Endodermal cell (in vitro differentiated cells): ENCODE measurements at places on chromosomes 13 and 19.
A peak's percentile ranks its signal among the peaks of the same experiment; 100 is the strongest.

DNA sequence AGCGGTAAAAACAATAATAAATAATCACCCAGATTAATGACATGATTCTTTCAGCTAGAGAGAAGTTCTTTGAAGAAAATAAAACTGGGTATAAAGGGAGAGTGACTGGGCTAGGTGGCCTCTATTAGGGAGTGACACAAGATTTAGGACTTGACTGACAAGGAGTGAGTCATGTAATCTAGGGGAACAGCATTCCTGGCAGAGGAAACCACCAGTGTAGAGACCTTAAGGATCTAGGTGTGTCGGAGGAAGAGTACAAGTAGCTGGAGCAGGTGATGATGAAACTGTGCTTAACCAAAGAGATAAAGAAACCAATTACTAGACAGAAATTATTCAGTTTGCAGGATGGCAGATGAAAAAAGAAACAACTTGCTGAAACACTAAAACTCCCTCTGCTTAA lies 248.0 kb downstream of the RFC3 start:
- DNase-seq: no peak

- DNase-seq: no peak
Measured at GRCh38 chr13:74389056-74389455, 254.9 kb upstream of the KLF12 start.

DNA sequence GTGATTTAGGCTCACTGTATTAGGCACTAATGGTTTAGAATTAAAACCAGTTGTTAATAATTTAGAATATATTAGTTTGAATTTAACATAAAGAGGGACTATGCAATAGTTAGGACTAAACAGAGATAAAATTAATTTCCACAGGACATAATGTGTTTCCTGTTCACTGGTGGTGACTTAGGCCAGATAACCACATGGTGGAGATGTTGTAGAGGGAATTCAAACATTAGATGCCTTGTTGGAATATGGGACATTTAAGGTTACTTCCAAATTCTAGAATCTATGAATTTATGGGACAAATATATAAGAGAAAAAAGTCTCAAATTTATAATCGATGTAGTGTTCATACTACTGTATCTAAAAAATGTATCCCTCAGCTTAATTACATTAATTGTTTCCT lies 615.5 kb upstream of the KLHL1 start:
- no peak for DNase-seq

DNA sequence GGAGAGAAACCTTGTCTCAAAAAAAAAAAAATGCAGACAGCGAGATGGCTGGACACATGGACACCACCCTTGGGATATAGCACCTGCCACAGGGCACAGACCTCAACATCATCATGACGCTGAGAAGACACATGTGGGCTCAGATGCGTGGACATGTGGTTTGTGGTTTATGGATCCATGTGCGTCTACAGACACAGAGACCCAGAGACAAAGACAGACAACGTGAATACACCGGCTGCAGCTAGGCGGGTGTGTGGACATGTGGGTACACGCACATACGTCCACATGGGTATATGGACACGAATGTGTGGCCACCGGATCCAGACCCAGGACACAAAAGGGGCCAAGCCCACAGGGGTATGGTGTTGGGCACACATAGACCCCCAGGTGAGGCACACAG lies 1.3 kb downstream of the TNFSF14 start:
- DNase-seq: no peak

- no peak for DNase-seq
Measured at GRCh38 chr13:20340136-20340758, 108.1 kb upstream of the GJB6 start.

DNA sequence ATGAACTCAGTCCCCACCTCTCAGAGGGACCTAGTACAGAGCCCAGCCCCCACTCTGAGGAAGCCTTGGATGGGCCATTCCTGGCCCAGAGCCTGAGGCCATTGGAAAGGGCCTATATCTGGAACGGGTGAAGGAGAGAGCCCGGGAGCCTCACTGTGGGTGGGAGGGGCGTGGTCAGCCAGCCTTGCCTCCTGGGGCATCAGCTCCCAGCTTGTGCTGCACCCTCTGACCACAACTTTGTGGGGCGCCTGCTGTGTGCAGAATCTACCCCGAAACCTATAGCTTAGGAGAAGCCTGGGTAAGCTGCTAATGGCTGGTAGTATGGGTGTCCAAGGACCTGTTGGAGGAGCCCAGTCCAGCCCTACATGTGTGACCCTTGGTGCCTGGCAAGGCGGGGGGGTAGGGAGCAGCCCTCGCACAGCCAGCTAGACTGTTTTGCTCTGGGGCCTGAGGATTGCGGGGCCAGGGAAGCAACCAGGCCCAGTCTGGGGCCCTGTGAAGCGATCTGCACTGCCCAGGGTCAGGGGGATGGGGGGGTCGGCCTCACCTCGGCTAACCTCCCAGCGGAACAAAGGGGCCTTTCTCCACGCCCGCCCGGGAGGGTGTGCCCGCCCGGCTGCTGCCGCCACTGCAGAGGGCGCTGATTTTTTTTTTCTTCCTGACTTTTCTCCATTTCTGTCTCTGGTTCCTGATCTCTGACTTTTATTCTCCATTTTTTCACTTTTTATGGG lies 42.3 kb downstream of the LYL1 start:
- peak; percentile 55 for DNase-seq

- peak; percentile 73 for DNase-seq
Measured at GRCh38 chr19:20558011-20558410, 7.6 kb downstream of the ZNF737 start.

DNA sequence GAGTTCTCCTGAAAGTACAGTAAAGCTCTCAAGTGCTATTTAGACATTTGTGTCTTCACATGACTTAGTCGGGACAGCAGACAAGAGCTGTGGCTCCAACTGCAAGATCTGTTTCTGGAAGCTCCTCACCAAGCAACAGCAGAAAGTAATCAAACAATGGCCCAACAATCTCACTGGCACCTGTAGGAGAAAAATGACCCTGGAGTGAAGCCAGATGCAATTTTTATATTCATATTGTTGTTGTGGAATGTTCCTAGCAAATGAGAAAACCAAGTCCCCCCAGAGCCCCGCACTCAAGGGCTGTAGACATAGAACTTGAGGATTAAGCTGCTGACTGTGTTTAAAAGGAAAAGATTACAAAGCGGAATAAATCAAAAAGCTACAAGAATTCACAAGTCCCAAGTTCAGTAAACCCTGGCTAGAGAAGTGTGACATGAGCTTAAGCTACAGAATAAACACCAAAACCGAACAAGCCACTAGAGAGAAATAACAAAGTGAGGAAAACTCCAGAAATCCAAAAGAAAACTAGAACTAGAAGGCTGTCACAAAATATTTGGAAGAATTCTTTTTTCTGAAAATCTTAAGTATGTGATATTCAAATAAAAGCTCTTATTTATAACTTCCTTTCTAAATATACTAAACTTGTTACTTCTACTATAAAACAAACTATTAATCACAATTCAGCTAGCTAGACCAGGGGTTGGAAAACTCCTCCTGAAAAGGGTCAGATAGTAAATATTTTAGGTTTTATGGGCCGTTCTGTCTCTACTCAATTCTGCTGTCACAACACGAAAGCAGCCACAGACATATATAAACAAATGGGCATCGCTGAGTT lies 454.5 kb downstream of the SUCLA2 start:
- DNase-seq: no peak

GRCh38 chr13:44158098-44158521 lies 215.5 kb upstream of the SERP2 start:
- no peak for DNase-seq

DNA sequence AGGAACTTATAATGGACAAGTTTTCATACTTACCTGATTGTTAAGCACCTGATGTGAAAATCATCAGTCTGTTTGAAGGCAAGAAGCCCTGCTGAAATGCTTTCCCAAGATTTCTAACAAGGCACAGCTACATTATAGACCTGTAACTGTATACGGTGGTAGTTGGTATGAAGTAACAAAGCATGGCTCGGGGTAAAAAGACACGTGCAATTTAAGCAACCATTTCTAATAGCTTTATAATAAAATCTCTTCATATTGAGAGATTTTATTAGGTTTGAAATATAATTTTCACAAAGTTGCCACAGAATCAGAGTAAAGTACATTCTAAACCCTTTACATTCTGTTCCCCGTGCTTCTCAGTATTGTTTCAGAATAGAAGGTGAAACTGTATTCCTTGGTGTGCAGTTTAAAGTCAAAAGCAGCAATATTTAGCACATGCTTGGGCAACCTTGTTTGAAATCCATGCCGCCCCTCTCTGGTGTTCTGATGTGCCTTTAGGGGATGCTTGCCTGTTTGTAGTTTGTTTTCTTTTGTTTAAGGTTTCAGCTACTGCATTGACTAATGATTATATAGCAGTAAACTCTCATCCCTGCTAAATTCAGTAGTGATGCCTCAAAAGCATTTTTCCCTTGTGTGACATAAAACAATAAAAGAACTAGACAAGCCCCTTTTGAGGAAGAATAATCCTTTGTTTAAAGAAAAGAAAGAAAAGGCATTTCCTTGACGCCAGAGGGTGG lies 125.2 kb upstream of the OBI1 start:
- no peak for DNase-seq

- DNase-seq: no peak
Measured at GRCh38 chr19:15466851-15467733, 2.7 kb upstream of the RASAL3 start.

GRCh38 chr19:13215572-13216380 lies 65.6 kb downstream of the IER2 start:
- no peak for DNase-seq

DNA sequence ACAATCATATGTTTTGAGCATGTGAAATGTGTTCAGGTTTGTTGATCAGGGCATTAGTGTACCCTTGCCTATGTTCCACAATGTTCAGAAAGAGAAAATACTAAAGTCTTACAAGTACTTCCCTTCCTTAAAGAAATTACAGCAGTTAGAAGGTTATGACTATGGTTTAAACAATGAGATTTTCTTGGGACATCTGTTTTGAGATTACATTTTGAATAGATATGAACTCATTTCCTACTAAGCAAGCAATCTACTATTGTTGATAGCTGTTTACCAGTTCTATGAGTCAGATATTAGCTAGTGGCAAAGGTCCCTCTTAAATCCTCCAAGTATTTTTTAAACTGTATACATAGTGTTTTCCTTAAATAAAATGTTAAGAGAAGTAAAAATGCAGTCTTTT lies 241.3 kb downstream of the DACH1 start:
- DNase-seq: no peak

GRCh38 chr19:55067869-55068268 lies 4.9 kb upstream of the RDH13 start:
- DNase-seq: no peak

- DNase-seq: no peak
Measured at GRCh38 chr13:60265566-60265965, 101.8 kb upstream of the DIAPH3 start.

DNA sequence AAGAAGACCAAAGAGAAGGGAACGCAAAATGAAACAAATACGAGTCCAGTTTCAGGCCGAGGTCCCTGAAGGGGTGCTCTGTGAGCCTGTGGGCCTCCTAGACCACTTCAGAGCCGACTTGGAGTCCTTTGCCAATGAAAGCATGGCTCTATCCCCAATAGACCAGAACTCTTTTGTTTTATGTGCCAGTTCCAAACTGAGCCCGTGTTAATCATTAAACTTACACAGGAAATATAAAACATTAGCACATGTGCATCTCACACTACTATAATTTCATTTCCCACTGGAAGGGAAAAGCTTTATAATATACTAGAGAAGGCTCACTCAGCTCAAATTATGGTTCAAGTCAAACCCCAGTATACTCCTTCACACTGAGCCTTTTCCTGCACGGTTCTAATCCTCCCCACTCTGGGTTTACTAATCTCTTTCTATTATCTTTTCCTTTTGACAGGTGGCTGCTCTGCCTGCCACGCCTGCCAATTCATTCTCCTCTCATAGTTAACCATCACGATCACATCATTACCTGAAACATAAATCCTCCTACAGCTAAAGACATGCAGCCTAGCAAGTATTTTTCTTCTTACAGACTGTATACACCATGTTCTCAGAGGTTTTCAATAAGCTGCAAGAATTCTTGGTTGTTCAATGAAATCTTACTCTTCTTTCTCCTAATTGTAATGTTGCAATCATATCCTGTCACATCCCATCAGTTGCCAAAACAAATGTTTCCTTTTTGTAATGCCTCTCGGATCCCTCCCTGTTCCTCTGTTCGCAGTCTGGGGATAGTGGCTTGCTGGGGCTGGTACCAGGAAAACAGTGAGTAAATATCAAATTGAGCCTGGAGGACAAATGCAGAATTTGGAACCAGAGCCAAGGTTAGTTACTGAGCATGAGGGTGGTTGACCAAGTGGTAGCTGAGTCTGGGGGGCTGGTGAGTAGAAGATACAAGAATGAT lies 18.8 kb upstream of the WASF3 start:
- DNase-seq: no peak

DNA sequence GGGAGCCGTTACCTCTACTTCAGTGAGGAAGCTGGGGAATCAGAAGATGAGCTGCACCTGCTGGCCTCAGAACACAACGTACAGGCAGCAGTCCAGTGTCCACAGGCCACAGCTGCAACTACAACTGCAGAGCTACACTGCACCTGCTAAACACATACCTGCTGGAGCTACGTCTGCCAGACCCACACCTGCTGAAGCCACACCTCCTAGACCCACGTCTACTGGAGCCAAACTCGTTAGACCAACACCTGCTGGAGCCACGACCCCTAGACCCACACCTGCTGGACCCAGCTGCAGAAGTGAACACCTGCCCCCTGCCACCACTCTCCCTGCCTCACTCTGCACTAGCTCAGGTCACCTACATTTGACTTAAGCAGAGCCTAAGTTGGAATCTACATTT lies 169.9 kb downstream of the USP12 start:
- DNase-seq: no peak

DNA sequence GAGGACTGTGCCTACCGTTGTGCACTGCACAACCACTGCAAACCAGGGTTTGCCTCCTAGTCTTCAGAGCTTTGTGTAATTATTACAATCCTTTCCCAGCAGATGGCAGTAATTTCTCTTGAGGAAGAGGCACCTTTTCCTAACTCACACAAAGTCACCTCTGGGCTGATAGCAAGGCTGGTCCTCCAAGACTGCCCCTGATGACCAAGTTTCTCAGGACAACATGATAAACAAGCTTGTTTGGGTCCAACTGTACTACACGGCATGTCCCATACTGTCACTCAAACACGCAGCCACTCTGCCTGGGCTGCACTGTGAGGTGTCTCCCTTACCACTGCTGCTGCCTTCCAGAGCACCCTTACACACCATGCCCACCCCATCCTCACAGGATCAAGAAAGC lies 39.3 kb downstream of the RFXAP start:
- peak; percentile 68 for DNase-seq

- peak; percentile 50 for DNase-seq
Measured at GRCh38 chr13:54486421-54487166, 1458.0 kb downstream of the OLFM4 start.

DNA sequence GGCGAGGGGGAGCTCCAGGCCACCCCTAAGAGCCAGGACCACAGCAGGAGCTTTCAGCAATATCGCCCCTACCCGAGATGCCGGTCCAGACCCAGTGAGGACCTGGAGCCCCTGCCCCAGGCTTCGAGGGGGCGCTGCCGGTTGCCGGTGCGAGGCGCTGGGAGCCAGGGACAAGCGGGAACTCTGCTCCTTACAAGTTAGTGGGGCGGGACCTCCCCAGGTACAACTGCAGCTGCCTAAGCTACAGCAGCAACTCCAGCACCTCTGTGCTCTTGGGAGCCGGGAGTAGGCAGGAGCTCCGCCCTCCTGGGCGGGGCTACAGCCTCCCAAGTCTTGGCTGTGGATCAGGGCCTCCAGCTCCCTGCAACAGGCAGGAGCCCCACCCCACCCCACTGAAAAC lies 15.2 kb upstream of the TSC22D1 start:
- peak; percentile 80 for DNase-seq

- no peak for DNase-seq
Measured at GRCh38 chr13:28574617-28575142, 79.8 kb upstream of the FLT1 start.

GRCh38 chr13:51065372-51066090 lies 45.5 kb downstream of the C13orf42 start:
- peak; percentile 26 for DNase-seq

- DNase-seq: no peak
Measured at GRCh38 chr13:79423801-79424642, 18.0 kb upstream of the RBM26 start.
